ENCODE measurements at places on chromosomes 4 and X.

- no peak for DNase-seq
Observed at GRCh38 chrX:14819769-14820168, 53.1 kb downstream of the FANCB start.

- no peak for DNase-seq
Observed at GRCh38 chr4:76673362-76673761, 224.6 kb downstream of the SOWAHB start.

DNA sequence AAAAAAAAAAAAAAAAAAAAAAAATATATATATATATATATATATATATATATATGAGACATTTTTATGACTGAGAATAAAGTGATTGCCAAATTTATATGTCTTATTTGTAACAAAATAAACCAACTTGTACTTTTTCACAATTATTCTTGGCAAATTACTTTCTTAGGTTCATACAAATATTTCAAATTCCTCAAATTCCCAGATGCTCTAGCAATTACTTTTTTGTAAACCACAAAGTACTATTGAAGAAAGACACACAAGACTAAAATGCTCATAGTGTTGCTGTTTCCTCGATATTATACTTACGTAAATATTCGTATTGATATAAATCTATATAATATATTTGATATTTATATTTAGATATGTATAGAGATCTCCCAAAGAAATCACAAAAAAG, 390.0 kb downstream of the FAT4 start:
- peak; percentile 46 for DNase-seq

DNA sequence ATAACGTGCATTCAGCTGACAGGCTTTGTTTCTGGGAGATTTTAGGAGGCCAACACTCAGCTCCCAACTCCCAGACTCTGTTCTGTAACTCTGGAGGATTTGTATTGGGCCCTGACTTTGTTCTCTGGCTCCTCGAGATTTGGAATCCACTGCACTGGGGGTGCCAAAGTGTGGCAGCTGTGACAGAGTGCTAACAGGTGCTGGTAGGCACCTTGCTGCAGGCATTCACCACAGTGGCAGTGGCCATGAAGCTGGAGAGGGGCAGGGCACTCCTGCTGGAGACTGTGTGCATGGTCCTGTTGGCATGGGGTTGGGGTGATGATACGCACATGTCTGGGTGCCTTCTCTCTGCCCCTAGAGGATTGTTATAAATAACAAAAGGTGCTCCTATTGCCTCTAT, 1094.9 kb upstream of the SLIT2 start:
- DNase-seq: no peak

- DNase-seq: no peak
Observed at GRCh38 chr4:165328101-165328425, 594 bp downstream of the MSMO1 start.
